HFF-Myc (cell line): ENCODE measurements at places on chromosomes 4 and X.

- no peak for DNase-seq
Measured at GRCh38 chr4:183250831-183251230, 69.2 kb downstream of the CLDN22 start.

DNA sequence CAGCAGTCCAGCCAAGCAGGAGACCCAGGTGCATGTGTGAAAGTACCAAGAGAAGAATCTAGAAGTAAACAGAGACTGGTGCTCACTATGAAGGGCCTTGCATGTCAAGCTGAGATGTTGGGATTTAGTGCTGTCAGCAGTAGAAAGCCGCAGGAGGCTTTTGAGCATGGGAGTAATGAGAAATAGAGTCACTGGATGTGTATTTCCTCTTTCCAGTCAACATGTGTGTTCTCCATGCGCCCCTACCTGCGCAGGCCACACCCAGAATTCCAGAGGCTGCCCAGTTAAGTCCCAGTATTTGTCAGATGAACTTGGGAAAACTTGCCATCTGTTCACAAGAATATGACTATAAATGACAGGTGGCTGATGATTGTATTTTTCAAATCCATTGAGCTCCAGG lies 4.5 kb upstream of the MAMLD1 start:
- no peak for DNase-seq

- no peak for DNase-seq
Measured at GRCh38 chr4:101682946-101683345, 107.6 kb upstream of the BANK1 start.

GRCh38 chr4:172497321-172497720 lies 671.3 kb upstream of the GALNT7 start:
- no peak for DNase-seq

- DNase-seq = no peak
Measured at GRCh38 chrX:2962381-2962780, 33.2 kb upstream of the ARSD start.

GRCh38 chr4:109191216-109191615 lies 111.2 kb downstream of the COL25A1 start:
- DNase-seq = no peak

DNA sequence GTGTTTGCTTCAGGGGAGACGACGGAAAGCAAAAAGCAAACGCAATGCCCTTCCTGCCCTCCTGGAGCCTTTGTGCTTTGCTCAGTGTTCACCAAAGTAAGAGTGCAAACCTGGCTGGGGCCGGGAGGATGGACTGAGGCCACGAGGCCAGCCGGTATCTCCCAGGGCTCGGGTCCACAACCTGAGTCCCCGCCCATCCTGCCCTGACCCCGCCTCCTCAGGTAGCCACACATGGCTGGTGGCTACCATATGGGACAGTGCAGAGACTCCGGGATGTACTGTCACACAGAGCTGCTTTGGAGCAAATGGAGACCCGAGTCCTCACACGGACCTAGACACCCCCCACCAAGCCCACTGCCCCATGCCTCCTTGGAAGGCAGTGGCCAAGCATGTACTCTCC lies 4.8 kb downstream of the ATP2B3 start:
- no peak for DNase-seq

DNA sequence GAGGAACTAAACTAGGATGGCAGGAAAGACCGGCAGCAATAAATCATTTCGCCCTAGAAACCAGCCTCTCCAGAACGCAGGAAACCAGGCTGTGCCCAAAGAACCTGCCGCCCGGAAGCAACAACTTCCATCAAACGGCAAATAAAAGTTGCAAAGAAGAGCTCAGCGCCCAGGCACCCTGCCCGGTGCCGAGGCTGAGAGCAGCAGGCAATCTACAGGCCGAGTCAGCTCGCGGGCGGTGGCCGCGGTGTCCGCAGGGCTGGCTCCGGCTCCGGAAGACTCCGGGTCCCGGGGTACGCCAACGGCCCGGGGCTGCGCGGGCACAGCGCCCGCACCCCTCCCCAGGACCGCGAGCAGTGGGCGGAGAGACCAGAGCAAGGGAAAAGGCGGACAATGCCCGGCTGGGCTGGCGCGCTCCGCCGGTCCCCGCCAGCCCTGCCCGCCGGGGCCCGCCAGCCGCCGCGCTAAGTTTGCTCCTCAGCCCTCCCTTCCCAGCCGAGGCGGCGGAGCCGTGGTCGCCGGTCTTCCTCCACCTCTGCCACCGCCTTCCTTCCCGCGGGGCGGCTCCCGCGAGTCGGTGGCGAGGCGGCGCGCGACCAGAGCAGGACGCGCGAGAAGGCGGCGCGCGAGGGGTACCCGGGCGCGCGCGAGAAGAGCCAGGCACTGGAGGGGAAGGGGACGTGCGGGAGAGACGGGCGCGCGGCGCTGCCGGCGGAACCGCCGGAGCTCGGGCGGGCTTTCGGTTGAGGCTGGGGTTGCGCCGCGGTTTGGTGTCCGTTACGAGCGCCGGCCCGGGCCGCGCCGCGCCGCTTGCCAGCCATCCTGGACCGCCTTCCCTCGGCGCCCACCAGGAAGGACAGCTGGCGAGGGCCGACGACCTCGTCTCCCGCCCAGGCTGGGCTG lies 733 bp downstream of the FRYL start:
- no peak for DNase-seq

- peak; percentile 46 for DNase-seq
Measured at GRCh38 chr4:139603576-139604410, 47.8 kb upstream of the SETD7 start.

GRCh38 chrX:56802921-56803849 lies 74.1 kb downstream of the NBDY start:
- DNase-seq = no peak

DNA sequence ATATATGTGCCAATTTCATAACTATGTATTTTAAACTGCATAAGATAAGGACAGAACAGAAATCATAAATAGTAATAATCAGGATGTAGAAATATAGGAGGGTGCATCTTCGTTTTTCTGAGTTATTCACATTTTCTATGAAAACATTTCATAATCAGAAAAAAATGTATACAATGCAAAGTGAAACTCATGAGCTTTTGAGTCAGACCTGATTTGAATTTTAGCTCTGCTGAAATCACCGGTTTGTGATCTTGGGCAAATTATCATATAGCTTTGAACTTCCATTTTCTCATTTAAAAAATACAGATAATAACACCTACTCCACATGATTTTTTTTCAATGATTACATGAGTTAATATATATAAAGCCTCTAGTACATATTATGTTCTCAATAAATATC lies 106.9 kb downstream of the KDR start:
- DNase-seq = no peak

- no peak for DNase-seq
Measured at GRCh38 chr4:101175896-101176676, 171.2 kb downstream of the PPP3CA start.

DNA sequence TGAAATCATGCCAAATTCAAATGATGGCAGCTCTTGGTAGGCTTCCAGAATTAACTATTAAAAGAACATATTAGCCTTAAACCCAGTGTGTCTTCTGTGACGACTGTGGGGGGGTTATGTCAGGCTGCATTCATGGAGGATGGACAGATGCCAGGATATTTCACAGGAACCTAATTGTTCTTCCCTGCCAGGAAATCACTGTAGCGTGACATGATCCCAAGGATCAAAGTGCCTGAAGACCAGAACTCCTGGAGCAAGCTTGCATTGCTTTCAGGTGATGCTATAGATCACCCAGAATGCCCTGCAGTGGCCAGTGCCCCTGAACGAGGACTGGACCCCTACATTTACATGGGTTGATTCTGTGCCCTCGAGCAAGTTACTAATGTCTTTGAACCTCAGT lies 1093.0 kb upstream of the TENM3 start:
- no peak for DNase-seq

GRCh38 chr4:113711883-113712662 lies 49.5 kb downstream of the CAMK2D start:
- no peak for DNase-seq

DNA sequence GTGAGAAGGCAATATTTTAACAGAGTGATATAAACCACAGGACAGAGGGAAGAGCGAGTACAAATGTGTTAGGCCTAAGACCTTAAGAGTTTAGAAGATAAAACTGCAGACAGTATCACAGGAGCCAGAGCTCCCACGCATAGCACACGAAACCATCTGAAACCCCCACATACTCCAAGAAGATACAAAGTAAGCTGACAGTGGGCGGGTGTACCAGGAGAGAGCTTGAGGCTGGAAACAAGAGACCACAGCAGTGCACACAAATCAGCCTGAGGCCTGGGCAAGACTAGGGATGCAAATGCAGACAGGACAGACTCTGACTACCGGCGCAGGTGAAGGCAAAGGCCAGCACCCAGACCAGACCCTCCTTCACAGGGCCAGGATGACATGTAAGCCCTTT lies 54.1 kb upstream of the ARHGAP24 start:
- DNase-seq = no peak

- no peak for DNase-seq
Measured at GRCh38 chrX:1239681-1240142, 27.3 kb upstream of the CRLF2 start.

DNA sequence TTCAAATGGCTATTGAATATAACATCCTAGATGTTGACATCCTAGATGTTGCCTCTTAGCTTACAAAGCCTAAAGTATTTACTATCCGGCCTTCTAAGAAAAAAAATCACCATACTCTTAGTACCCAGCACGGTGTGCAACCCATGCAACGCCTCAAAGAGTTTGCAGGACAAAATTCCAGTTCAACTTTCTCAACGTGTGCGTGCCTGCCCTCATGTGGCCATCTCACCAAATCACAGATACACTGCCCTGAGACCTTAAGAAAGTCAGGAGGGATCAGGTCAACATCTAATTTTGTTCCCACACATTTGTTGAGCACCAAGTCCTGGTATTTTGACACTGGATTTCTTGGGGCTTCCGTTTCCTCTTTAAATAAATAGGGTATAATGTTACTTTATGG lies 68.3 kb downstream of the CRMP1 start:
- DNase-seq = peak; percentile 16

- DNase-seq = no peak
Measured at GRCh38 chr4:106240699-106241098, 75.3 kb downstream of the TBCK start.

DNA sequence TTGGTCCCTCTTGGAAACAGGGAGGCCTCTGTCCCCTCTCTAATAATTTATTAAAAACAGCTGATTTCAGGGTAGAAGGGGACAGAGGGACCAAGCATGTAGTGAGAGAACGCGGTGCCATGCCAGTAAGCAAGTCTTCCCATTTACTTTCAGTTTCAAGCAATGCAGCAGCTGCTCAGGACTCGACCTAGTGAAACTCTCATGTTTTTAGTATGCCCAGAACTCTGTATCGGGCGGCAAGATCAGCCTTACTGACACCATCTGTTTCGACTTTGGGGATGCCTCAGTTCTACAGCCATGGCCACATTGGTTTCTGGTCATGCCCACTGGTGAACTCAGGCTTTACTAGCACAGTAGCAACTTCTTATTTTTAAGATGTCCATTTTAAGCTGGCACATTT lies 40.6 kb downstream of the ZNF81 start:
- no peak for DNase-seq

GRCh38 chr4:124483048-124483906 lies 229.3 kb downstream of the ANKRD50 start:
- no peak for DNase-seq

DNA sequence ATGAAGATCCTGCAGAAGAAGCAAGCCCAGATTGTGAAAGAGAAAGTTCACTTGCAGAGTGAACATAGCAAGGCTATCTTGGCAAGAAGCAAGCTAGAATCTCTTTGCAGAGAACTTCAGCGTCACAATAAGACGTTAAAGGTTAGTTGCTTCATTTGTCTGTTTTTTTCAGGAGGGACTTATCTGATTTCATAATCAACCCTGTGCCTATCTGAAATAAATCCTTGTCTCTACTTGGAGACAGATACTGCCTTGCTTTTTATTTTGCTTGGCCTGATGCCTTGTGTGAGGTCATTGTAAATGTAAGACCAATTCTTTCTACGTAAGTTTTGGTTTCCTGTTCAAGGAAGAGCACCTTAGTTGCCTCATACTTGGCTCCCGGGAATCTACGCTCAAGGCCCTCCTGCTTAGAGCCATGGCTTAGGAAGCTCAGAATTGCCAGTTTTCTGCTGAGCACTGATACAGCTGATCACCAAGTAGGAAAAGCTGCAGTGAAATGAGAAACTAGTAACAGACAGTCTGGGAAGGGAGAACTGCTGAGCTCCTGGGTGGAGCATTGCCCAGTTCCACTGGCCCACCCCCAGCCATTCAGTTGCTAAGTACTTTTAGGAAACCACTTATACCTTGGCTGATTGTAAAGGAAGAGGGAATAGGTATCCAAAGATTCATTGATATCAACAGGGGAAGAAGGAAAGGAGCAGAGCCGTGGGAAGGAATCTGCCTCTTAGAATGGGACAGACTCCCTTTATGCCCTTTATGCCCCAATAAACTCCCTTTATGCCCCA lies 41.8 kb downstream of the RBBP7 start:
- no peak for DNase-seq

- no peak for DNase-seq
Measured at GRCh38 chr4:34733185-34733941, 1511.0 kb downstream of the ARAP2 start.
